ENCODE measurements at places on chromosomes 13 and 19.
A peak's percentile ranks its signal among the peaks of the same experiment; 100 is the strongest.

GRCh38 chr13:75489502-75490263, 7.7 kb upstream of the TBC1D4 start:
- peak; percentile 46 for DNase-seq

DNA sequence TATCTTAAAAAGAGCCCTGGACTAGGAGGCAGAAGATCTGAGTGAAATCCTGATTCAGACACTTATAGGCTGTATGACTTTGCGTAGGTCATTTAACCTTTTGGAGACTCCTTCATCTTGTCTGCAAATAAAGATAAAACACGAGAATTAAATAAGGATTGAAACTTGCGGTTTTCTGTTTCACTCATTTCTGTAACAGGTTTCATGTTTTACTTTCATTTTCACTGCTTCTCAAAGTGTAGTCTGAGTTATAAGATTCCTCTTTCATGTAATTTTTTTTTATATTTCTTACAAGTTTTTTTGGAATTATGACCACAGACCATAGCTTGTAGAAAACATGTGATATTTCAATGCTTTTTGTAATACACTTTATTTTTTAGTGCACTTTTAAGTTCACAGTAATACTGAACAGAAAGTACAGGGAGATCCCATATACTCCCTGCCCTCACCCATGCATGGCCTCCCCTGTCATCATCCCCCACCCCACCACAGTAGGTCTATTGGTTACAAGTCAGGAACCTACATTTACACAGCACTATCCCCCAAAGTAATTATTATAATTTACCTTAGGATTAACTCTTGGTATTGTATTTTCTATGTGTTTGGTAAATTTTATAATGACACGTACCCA, 174.6 kb downstream of the ITGBL1 start:
- DNase-seq, result peak; percentile 51

DNA sequence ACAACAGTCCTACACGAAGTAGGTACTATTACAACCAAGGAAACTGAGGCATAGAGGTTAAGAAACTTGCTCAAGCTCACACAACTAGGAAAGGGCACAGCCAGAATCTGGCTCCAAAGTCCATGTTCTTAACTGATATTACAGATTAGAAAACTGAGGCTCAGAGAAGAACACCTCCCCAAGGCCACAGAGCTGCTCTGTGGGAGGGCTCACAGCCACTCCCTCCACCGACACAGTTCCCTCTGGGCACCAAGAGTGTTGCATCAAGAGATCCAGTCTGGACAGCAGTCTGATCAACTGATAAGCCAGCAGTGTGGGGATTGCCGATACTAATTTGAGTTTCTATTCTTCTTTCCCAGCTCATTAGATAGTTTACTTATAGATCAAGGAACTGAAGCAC, 29.5 kb downstream of the SLC15A1 start:
- no peak for DNase-seq

DNA sequence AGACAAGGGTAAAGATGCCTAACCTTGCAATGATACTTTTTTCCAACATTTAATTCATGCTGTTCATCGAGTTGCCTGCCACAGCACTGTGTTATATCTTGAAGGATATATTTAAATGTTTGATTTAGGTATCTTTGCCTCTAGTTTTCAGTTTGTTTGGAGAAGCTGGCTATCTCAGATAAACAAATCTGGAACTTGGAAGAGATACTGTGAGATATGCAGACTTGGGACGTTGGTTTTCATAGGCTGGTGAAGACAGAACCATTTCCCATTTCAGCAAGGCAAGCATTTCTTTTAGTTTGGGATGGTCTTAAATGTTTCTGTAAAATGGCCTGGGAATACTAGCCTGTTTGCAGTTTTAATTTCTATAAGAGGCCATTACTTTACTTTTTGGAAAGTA, 3.3 kb downstream of the RNASEH2B start:
- no peak for DNase-seq

DNA sequence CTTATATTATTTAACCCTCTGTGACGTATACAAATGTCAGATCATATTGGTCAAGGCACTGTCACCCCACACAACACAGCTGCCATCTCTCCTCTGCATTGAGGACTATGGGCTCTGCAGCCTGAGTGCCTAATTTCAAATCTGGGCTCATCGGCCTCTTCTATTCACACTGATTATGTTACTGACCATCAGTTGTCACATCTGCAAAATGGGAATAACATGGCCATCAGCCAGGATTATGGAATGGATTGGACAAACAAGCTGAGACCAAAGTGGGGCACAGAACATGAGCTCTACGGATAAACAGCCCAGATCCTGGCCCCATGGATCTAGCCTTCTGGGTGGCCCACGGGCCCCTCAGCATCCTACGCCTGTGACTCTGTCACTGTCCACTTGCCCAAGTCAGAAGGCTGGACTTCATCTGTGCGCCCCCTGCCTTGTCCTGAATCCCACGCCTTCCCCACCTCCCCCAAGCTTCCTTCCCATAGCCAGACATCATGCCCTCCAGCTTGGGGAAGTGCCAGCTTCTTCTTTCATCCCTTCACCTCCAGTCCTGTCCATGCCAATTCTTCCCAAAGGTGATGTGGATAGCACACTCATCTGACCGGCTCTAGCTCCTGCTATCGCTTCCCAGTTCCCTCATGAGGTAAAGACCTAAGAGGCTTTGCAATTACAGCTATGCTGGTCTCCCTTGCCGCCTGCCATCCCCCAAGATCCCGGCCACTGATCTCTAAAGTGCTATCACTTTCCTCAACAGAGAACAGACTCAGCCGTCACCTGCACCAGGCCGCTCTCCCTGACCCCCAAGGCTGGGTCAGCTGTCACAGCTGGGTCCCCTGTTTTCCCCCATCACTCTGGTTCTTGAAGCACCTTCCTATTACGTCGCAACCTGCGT, 872 bp downstream of the FARSA start:
- DNase-seq, result no peak

GRCh38 chr13:49530457-49530856, 34.7 kb downstream of the PHF11 start:
- no peak for DNase-seq

DNA sequence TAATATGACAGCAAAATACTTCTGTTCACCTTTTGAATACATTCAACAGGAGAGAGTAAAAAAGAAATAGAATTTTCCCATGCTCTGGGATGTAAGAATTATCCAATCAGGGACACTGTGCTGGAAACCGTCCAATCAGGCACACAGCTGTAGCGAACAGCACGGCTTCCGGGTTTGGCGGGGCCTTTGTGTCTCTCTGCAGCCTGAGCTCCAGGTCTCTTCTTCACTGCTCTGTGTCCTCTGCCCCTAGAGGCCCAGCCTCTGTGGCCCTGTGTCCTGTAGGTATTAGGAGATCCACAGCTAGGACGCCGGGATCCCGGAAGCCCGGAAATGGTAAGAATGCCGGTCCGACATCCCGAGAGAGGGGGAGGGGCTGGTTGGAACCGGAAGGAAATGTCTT, 92.7 kb downstream of the ZNF737 start:
- DNase-seq, result no peak

- DNase-seq, result no peak
These were observed 92.2 kb downstream of the STOML3 start for GRCh38 chr13:38898481-38898880.

DNA sequence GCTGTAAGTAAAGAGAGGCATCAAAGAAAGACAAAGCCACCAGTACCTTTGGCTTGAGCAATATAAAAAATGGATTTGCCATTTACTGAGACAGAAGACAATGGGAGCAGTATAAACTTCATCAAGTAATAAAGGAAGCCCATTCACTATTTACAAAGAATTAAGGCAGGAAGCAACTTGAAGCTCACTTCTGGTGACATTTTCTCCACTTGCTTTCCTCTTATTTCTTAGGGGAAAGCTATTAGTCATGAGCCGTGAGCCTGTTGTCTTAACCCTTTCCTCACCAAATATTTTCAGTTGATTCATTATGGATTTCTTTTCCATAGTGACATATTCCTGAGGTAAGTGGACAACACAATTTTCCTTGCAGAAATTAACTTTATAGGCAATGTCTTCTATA, 156.8 kb downstream of the DNAJC3 start:
- DNase-seq, result peak; percentile 42

Data from HT1080 (cell line).